ENCODE measurements at places on chromosomes 2 and 18.

DNA sequence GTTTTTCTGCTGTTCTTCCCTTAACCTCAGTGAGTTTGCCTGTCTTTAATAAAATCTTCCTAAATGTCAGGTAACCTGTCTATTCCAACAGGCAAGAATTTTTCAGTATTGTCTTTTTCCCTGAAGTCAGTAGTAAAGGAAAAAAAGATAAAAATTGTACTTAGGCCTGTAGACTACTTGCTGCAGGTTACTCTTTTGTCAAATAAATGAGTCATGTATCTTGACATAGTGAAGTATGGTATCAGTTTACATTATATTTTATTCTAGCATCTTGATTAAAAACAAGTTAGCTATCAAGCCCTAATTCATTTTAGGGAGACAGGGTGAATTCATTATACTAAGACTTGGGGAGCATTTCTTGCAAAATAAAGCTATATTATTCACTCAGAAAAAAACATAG, 59.8 kb downstream of the ITGA4 start:
- no peak for DNase-seq

DNA sequence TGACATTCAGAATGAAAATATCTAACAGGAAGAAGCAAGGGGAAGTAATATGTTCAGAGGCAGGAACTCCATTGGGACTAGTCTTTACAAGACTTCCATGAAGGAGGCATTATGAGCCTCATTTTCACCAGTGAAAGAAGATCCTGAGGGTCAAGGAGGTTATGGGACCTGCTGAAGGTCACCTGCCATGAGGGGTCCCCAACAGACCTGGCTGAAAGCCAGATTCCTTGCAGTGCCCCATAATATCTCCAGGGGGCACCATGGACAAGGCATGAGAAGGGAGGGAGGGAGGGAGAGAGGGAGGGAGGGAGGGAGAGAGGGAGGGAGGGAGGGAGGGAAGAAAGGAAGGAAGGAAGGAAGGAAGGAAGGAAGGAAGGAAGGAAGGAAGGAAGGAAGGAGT, 27.9 kb downstream of the XDH start:
- no peak for DNase-seq

GRCh38 chr2:207697411-207697810, 14.0 kb upstream of the CCNYL1 start:
- no peak for DNase-seq

DNA sequence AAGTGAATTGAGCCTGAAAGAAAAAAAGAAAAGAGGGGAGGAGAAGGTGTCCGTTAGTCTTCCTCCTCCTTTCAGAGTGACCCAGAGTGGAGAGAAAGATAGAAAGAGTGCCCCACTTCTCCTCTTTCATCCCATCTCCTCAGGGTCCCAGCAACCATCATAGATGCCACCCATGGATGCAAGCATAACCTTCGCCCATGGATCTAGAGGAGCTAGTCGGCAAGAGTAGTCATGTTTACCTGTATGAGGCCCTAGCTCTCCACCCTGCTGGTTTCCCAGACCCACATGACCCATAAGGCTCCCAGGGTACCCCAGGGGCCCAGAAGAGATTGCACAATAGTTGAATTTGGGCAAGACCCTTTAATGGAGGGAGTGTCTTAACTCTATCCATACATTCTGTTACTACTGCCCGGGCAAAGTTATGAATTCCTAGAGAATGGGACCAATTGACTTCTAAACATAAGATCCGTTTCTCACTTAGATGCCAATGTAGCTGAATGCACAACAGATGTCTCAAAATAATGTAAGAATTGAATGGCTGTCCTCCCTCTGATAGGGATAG, 56.1 kb upstream of the CDCA7 start:
- no peak for DNase-seq

GRCh38 chr18:57333940-57334339, 18.4 kb upstream of the ST8SIA3 start:
- DNase-seq, result no peak

- no peak for DNase-seq
Measured at GRCh38 chr2:181459621-181460021, 2.4 kb downstream of the ITGA4 start.

DNA sequence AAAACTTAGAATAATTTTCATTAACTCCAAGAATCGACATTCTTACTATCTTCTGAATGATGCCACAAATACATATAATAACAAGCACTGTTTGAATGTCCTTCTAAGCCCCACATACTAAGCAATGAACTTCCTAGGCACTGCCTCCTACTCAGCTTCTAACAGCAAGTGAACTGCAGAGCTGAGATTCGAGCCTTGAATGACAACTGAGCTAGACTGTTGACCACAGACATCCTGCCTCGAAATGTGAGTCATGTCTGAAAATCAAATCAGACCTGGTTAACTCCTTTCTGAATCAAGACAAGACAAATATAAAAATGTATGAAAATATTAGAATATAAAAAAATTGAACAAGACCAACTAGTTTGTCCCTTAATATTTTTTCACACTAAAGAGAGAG, 108.1 kb downstream of the MYT1L start:
- no peak for DNase-seq

GRCh38 chr2:201158111-201158929, 24.6 kb upstream of the CASP10 start:
- DNase-seq, result peak; percentile 48

GRCh38 chr2:175002547-175003274, 2.5 kb downstream of the CHN1 start:
- DNase-seq, result no peak

All from activated naive CD8-positive, alpha-beta T cell treated with anti-CD3 and anti-CD28 coated beads, Interleukin-2, amount 50 U/mL, for 24 hours (primary cell).